ENCODE measurements at places on chromosomes 4 and X.
A peak's percentile ranks its signal among the peaks of the same experiment; 100 is the strongest.

GRCh38 chr4:149801416-149801815 lies 14.2 kb downstream of the IQCM start:
- no peak for DNase-seq

- no peak for DNase-seq
Measured at GRCh38 chrX:5388087-5388486, 840.6 kb downstream of the NLGN4X start.

- no peak for DNase-seq
Measured at GRCh38 chrX:20500171-20500865, 233.6 kb upstream of the RPS6KA3 start.

- no peak for DNase-seq
Measured at GRCh38 chrX:132594129-132594528, 105.3 kb upstream of the MBNL3 start.

GRCh38 chr4:130210864-130211263 lies 1114.9 kb downstream of the C4orf33 start:
- no peak for DNase-seq

DNA sequence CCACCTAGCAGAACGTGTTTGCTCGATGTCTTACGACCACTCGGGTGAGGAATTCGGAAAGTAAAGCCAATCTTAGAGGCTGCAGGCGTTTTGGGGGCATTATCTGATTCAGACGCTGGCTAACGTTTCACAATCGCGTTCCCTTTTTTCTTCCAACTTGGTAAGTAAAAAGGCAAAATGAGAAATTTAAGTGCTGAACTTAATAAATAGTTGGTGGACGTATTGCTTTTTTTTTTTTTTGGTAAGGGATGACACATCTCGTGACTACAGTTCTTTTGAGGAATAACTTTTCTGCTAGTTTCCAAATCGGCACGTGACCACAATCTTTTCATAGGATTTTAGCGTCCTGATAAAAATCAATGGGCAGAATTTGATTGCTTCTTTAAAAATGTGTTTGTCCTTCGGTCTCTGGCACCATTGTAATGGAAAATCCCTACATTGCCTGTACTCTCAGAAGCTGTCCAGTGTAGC lies 848 bp downstream of the RAB9A start:
- DNase-seq, result peak; percentile 33

Measured in left kidney (tissue), 8 donors.